ENCODE measurements at places on chromosomes 2 and 18. TPM values are rescaled to one million over a fixed set of nuclear protein-coding genes. Genes with fewer than 3 reads are reported as not detected.

Gene MOB4
- total RNA-seq = 83.0 TPM

Gene DLGAP1
- 47.3 TPM for total RNA-seq

Gene HOXD10
- not detected for total RNA-seq

Gene RBM43
- 5.1 TPM for total RNA-seq

Gene LBX2
- total RNA-seq = not detected

Gene SAP130
- 8.8 TPM for total RNA-seq

Gene SH3BP4
- total RNA-seq = 20.5 TPM

All from diencephalon (tissue), 1 donor.